ENCODE measurements at places on chromosomes 1 and 21.

GRCh38 chr1:244096066-244096610, 45.1 kb downstream of the ZBTB18 start:
- no peak for DNase-seq

- DNase-seq: no peak
These were observed 3.1 kb downstream of the TACSTD2 start for GRCh38 chr1:58573705-58574591.

DNA sequence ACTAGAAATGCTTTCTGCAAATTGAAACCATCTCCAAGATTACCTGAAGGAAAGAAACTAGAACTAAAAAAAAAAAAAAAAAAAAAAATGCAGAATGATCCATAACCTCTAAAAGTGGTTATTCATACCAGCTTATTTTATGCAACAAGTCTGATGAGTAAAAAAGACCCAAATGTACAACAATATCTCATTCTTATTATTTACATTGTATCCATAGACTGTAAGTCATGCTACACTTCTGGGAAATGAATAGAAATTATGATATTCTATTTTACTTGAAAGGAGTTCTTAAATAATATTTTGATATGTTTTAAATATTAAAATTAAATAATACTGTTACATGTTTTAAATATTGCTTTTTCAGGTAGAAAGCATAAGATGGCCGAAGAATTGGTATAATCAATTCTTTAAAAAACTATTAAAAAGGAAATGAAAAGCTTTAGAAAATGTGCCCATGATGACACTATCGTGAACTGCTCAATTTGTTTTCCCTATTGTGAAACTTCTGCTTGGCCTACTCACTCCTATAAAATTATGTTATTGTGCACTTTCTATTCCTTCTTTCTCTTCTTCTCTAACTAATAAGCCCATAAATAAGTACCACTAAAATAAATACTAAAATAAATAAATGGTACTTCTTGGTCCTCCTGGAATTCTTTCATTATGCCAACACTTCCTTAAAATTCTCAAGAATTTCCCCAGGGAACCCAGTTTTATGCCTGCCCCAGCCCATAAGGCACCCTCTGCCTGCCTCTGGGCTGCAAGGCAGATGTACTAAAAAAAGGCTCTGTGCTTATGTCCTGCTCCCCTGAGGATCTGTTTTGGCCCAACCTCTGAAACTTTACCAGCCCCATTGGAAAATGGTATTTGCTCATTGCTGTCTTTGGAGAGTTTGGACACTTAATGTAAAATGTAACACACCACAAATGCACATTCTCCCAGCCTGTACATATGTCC, 18.1 kb downstream of the SAMSN1 start:
- no peak for DNase-seq

DNA sequence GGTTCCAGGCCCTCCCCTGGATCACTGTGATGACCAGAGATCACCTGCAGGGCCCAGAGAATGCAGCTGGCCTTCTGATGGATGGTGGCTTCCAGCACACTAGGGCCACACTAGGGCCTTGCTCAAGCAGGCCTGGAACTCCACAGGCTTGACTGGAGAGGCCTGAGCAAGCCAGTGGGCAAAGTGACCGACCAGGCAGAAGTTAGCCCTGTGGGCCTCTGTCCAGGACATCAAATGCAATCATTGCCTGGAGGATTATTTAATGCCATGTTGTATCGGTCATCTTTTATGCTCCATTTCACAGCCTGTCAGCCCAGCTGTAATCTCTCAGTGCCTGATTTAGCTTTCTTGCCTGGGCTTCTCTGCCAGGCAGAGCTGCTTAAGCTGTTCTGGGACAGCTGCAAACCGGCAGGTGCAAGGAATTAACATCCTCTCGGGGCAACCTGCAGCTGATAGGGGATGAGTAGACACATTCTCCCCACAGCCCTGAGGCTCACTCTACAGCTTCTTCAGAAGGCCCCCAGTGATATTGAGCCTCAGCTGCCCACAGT, 17.7 kb downstream of the NENF start:
- DNase-seq: no peak

- DNase-seq: no peak
These were observed 1.6 kb downstream of the TENT5C start for GRCh38 chr1:117607471-117607870.

- no peak for DNase-seq
These were observed 1237.8 kb downstream of the NCAM2 start for GRCh38 chr21:22235866-22236590.

- no peak for DNase-seq
These were observed 149.9 kb upstream of the C1orf105 start for GRCh38 chr1:172270605-172271004.

DNA sequence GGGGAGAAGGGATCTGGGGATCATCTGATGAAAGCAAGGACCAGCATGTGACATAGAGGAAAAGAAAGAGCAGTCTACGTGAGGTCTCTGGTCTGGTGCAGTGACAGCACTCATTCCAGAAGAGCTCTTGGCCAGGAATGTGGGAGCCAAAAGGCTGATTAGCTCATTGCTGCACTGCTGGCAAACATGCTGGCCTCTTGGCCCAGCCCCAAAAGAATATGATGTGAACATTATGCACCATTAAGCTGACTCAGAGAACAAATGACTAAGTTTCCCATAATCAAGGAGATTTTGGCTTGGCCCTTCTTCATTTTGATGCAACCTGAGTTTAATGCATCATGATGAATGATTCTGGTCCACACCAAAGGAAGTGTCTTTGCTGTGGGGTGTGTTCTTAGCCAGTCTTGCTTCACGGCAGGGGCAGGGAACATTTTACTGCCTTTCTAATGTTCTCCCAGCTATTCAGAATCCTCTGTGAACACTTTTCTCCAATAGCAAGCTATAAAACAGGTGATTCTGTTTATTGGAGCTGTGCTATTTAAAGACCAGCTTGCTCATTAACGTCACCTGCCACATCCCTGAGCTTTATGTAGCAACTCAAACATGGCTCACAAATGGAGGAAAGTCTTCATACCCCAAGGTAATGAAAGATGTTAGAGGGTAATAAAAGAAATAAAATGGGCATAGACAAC, 55.1 kb downstream of the PCBP3 start:
- no peak for DNase-seq

GRCh38 chr1:189681252-189681919, 796.3 kb downstream of the BRINP3 start:
- no peak for DNase-seq

GRCh38 chr1:105865546-105865945, 1190.9 kb upstream of the PRMT6 start:
- no peak for DNase-seq

- DNase-seq: no peak
These were observed 24.2 kb downstream of the IL23R start for GRCh38 chr1:67190410-67190809.

GRCh38 chr1:210394281-210394821, 65.6 kb downstream of the HHAT start:
- DNase-seq: no peak

GRCh38 chr1:44842862-44843655, at the start of gene PTCH2:
TSS of gene PTCH2 (minus strand) at chr1:44843253. CDS start at chr1:44842932, 321 bp downstream.
- peak; percentile 70 for DNase-seq

DNA sequence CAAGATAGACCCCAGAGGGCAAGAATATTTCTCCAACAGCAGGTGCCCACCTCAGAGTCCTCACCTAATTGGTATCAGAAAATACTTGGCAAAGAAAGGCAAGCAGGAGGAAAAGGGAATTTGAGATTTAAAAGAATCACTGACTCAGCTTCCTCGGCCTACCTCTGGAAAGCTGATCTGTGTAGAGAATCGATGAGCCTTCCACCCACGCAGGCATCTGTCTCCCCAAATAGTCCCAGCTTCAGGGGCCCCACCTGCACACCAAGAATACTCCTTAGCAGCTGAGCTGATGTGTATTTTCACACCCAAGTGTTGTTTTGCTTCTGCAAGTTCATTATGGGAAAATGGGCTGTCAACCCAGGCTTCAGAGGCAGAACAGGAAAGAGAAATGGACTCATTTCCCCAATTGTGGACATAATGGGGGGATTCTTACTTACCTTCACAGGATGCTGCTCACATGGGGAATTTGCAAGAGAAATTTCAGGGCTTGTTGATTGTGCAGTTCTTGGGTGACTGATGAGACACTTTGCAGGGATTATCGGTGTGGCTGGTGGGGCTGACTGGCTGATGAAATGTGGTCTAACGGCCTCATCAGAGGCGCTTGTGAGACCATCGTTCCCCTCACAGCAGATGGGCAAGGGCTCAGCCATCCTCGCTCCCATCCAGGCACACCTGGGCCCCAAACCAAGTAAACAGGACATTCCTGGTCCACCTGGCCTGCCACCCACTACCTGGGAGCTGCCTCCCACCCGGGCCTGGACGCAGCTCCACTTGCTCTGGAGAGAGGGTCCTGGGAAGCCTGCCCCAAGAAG, 436.3 kb downstream of the PTPRU start:
- DNase-seq: peak; percentile 63

GRCh38 chr1:40041466-40041838, 923 bp downstream of the CAP1 start:
- DNase-seq: no peak

DNA sequence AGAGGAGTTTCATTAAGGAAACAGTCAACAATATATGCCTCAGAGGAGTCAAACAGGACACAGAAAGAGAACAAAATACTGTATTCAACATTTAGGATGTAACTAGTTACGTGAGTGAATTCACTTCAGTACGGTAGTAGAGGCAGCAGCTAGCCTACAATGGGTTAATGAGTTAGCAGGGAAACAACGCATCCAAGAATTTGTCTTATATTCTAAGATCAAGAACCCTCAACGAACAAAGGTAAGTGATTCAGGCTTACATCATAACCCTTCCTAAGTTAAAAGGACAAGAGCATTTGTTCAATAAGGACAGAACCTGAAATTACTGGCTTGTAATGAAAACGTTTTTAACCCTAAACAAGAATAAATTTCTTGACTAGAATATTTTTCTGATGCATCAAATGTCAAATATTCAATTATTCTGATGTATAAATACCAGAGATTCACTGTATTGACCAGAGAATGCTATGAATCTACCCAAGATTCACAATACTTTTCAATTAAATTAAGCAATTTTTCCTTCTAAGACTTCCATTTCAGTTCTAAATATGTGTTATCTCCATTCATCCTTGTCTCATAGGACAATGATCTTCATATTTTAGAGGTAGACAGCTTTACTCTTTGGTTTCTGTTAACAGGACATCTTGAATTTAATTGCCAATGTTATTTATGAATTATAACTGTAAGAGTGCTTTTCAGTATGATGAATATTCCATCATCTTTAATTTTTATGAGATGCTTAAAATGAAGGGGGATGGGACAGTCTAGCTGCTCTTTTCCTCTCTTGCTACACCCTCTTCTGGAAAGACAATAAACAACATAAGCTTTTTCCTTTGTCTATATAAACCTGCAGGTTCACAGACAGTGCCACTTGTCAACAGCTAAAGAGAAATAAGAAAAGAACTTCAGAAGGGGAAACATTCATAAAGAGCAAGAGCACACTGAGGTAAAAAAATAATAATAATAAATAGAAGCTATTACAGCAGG, 209.5 kb downstream of the SMYD3 start:
- no peak for DNase-seq

DNA sequence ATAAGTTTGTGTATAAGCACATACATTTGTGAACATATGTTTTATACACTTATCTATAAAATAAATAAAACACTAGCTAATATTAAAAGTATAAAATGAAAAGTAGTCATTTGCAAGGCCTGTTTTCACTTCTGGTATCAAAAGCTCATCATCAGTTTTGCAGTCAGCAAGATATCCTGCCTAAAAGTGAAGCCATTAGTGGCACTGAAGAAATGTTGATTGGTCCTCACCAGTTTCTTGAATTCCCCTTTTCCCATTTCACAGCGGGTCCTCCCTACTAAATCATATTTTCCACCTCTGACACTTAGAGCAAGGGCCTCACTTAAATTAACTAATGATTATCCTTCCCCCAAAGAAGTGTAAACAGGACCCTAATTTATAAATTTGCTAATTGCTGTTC, 6.7 kb downstream of the TBX15 start:
- DNase-seq: no peak

DNA sequence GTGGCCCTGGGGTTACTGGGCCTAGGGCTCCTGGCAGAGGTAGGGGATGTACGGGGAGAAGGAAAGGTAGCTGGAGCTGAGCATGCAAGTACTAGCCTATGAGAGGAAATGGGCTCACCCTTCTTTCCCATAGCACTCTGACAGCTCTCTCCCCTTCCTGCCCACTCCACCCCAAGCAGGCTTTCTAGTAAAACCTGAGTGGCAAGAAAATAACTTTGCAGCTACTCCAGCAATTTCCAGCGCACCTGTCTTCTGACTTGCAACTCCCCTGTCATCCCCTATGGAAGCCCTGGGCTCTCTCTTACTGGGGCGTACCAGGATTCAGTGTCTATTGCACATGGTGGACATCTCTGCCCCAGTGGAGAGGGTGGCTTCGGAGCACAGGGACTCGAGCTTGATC, 6.7 kb upstream of the IVL start:
- DNase-seq: no peak

- no peak for DNase-seq
These were observed 24.5 kb downstream of the UMODL1 start for GRCh38 chr21:42095581-42095980.

- no peak for DNase-seq
These were observed 87.2 kb downstream of the TGFBR3 start for GRCh38 chr1:91798740-91799139.

- DNase-seq: no peak
These were observed 35.7 kb downstream of the EDN2 start for GRCh38 chr1:41448821-41449220.

- DNase-seq: no peak
These were observed 401.2 kb upstream of the PROX1 start for GRCh38 chr1:213586587-213586972.

DNA sequence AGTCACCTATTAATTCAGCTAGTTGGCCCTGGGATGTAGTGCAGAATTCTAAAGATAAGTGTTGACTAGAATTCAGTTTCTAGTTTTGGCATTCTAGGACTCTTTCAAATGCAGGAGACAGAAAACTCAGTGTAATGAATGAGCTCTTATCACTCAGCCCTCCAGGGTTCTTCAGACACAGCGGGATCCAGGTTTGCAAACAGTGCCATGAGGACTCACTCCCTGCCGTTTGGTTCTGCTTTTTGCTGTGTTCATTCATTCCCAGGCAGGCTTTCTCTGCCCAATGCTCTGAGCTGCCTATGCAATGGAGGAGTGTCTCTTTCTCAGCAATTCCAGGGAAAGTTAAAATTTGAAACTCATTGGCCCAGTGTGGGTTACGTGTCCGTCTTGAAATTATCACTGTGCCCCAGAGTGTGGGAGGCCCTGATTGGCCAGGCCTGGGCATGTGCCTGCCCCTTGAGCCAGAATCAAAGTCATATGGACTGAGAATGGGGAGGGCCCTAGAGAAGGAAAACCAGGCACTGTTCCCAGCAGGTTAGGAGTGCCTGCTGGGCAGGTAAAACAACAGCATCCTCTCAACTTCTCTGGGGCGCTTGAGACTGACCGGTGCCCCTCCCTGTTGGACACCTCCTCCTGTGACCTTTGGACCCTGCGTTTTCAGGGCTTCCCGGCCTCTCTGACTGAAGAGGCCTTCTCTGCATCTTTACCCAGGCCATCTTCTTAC, 43.4 kb downstream of the TMEM51 start:
- DNase-seq: no peak

DNA sequence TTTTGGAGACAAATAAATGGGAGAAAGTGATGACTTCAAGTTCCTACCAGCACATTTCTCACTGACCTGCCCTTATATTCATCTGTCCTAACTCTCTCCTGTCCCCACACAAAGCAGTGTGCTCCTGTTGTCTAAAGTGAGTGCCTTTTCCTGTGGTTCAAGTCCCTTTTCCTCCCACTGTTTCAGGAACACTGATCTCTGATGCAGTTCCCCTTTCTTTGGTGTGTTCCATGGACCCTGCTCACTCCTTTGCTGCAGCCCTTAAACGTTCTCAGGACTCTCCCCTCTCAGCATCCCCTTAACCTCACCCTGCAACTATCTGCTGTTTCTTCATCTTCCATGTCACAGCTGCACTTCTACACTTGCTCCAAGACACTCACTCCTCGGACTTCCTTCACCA, 195.8 kb upstream of the ETV3 start:
- DNase-seq: no peak

Measured in head of caudate nucleus (tissue), 42 donors.